Muscle of leg (tissue), 16 donors: ENCODE measurements at places on chromosomes 7 and 10. TPM values are rescaled to one million over a fixed set of nuclear protein-coding genes. Genes with fewer than 3 reads are reported as not detected.

The IL2RA gene
- total RNA-seq = not detected

The ASB13 gene
- 8.0 TPM for total RNA-seq

The OR2A42 gene
- total RNA-seq = 0.04 TPM

The PITX3 gene
- total RNA-seq = 12.5 TPM

The CRYGN gene
- 0.09 TPM for total RNA-seq

The GDF2 gene
- total RNA-seq = not detected

The NPTX2 gene
- total RNA-seq = 7.3 TPM

The MYH16 gene
- not detected for total RNA-seq

The OPALIN gene
- total RNA-seq = not detected

The INSYN2A gene
- 0.62 TPM for total RNA-seq

The GRM3 gene
- 0.04 TPM for total RNA-seq

The ZC3HAV1L gene
- total RNA-seq = 9.0 TPM

The AHR gene
- 41.4 TPM for total RNA-seq

The NKX2-3 gene
- 0.62 TPM for total RNA-seq

The MPP7 gene
- 4.8 TPM for total RNA-seq

The EVX1 gene
- total RNA-seq = not detected

The KAZALD1 gene
- 60.2 TPM for total RNA-seq

The ERVW-1 gene
- 0.40 TPM for total RNA-seq

The GNAT3 gene
- not detected for total RNA-seq

The FAM241B gene
- total RNA-seq = 0.18 TPM

The DENND11 gene
- total RNA-seq = 8.7 TPM

The PRSS1 gene
- total RNA-seq = not detected

The SEMA3C gene
- total RNA-seq = 270 TPM
